ENCODE measurements at places on chromosomes 4 and X. TPM values are rescaled to one million over a fixed set of nuclear protein-coding genes. Genes with fewer than 3 reads are reported as not detected.
A peak's percentile ranks its signal among the peaks of the same experiment; 100 is the strongest.

DNA sequence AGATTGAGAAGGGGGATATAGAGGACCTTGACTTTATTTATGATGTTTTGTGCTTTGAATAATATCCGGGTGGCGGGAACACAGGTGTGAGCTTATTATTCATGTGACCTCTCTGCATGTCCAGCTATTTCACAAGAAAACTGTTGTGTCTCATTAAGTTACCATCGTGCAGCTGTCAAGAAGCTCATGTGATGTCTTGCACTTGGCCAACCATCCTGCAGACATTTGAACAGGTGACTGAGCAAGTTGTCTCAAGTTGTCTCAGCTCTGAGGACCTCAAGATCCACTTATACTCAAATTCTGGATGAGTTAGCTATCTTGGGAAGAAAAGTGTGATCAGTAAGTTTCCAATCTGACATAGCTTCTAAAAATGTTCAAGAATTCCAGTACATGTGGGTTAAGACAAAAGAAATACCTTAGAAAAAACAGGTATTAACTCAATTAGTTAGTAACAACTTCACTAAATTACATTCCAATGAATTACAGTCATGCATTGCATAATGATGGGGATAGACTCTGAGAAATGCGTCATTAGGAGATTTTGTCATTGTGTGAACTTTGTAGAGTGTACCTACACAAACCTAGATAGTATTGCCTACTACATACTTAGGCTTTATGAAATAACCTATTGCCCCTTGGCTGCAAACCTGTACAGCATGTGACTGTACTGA, 462.2 kb downstream of the INPP4B start:
- H3K27ac ChIP-seq, result peak overlapping the region; percentile 94
- peaks cover 51% of the 10 kb centered on the region for H3K4me1 ChIP-seq
- H3K27me3 ChIP-seq, result no peaks in the 10 kb centered on the region

The ARX gene
- total RNA-seq, result not detected

The RAB9B gene
- 0.25 TPM for total RNA-seq

DNA sequence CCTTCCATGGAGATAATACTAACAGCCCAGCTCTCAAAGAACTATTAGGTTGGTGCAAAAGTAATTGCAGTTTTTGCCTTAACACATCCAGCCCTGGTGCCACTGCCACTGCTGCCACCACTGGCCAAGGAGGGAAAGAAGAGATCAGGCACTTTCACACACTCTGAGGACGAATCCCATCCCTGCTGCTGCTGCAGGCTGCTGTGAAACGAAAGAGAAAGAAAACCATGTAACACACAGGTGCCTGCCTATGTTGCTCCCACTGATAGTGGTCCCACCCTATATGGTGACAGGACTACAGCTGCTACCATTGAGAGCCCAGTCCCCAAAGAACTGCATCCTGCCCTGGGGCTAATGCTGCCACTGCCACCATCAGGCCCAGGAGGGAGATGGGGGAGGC, 35.1 kb downstream of the TMLHE start:
- H3K4me1 ChIP-seq, result peaks cover 4% of the 10 kb centered on the region
- no peak for DNase-seq
- no peak overlapping the region for H3K4me3 ChIP-seq
- H3K27me3 ChIP-seq, result no peaks in the 10 kb centered on the region
- H3K27ac ChIP-seq, result no peak overlapping the region

DNA sequence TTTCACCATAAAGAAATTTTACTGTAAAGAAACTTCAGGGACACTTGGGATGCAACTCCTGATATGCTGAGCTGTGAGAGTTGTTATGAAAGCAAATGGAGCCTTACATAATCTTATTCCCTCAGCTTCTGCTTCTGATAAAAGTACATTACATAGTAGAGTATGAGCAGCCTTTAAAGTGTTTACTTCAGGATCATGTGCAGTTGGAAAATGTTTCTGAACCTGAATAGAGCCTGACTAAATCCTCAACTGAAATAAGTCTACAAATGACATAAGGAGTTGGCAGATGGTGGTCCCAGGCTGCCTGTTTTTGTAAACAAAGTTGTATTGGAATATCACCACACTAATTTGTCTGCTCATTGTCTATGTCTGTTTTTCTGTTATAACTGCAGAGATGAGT, 19.3 kb downstream of the RASSF6 start:
- no peak for DNase-seq
- no peak overlapping the region for H3K4me3 ChIP-seq
- H3K27ac ChIP-seq, result no peak overlapping the region
- H3K4me1 ChIP-seq, result peaks cover 3% of the 10 kb centered on the region

DNA sequence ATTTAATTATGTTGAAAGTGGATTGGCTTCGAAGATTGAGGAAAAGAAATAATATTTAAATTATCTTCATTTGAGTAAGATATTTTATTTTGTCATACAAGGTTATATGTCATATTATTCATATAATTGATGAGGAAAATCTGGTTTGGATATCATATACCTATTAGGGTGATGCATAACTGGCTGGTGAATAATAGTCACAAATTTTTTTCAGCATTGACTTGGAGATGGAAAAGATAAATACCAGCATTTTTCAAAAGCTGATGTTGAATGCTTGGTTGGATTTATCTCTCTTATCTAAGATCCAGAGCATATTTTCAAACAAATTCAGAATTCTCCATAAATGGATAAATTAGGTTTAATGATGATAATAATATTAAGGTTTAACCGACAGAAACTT, 93.5 kb upstream of the SLIT2 start:
- no peaks in the 10 kb centered on the region for H3K36me3 ChIP-seq
- no peak overlapping the region for H3K4me3 ChIP-seq
- H3K27ac ChIP-seq, result no peak overlapping the region
- H3K27me3 ChIP-seq, result no peaks in the 10 kb centered on the region

DNA sequence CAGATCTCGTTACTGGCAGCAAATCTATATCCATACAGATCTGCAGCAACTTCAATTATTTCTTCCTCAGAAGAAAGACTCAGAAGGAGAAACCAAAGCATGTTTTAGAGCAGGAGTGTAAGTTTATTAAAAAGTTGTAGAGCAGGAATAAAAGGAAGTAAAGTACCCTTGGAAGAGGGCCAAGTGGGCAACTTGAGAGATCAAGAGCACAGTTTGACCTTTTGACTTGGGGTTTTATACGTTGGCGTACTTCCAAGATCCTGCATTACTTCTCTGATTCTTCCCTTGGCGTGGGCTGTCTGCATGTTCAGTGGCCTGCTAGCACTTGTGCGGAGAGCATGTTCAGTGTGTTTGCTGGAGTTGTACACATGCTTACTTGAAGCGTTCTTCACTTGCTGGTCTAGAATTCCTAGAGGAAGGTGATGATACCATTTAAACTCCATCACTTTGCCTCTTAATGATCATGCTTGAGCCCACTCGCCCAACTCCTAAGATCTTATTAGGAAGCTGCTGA, 1114.7 kb upstream of the PABPC4L start:
- no peaks in the 10 kb centered on the region for H3K36me3 ChIP-seq
- no peak for DNase-seq
- no peak overlapping the region for H3K4me3 ChIP-seq
- no peak overlapping the region for H3K27ac ChIP-seq
- no peaks in the 10 kb centered on the region for H3K4me1 ChIP-seq
- no peaks in the 10 kb centered on the region for H3K27me3 ChIP-seq

DNA sequence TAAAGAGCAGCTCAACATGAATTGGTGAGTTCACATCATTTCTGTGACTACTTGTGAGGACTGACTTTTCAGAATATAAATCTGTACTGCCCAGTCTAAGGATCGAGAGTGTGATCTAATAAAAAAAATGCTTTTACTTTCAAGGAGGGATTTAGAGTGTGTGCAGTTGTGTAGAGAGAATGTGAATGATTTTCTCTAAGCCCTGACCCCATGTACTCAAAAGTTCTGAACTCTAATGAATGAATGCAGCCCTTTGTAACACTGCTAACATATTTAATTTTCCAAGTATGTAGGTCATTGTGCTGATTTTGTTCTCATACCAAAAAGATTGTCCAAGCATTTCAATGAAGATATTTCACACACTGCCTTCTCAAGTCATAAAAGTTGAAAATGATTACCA, 92.5 kb upstream of the STOX2 start:
- no peak overlapping the region for H3K4me3 ChIP-seq
- H3K27me3 ChIP-seq, result peaks cover 33% of the 10 kb centered on the region
- no peak overlapping the region for H3K27ac ChIP-seq
- DNase-seq, result no peak
- H3K4me1 ChIP-seq, result no peaks in the 10 kb centered on the region

The ASB12 gene
- not detected for total RNA-seq

The CDX4 gene
- not detected for total RNA-seq

DNA sequence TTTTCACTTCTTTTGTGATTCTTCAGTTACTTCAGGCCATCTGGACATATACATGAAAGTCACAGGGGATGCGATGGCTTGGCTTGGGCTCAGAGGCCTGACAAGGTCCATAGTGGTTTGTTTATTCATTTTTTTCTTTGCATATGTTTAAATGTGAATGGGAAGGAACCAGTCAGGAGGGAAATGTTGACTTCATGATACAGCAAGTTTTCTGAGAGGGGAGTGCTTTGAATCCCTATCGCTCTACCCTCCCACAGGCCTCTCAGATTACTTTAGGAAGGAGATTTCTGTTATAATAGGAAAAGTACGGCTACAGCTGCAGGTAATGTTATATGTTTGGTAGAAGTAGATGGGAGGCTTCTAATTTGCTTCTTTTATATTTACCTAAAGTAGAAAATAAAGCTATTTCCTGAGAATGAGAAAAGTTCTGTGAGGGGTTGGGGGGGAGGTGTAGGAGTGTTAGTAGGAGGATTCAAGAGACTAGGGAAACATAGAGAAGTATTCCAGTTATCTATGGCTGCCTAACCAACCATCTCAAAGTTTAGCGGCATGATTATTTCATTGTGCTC, 322.9 kb downstream of the RAPGEF2 start:
- H3K4me1 ChIP-seq, result peaks cover 4% of the 10 kb centered on the region
- no peak overlapping the region for H3K27ac ChIP-seq
- no peaks in the 10 kb centered on the region for H3K36me3 ChIP-seq

GRCh38 chrX:107599450-107599861, 28.9 kb upstream of the PRPS1 start:
- H3K27me3 ChIP-seq, result no peaks in the 10 kb centered on the region
- H3K27ac ChIP-seq, result no peak overlapping the region
- H3K36me3 ChIP-seq, result no peaks in the 10 kb centered on the region

DNA sequence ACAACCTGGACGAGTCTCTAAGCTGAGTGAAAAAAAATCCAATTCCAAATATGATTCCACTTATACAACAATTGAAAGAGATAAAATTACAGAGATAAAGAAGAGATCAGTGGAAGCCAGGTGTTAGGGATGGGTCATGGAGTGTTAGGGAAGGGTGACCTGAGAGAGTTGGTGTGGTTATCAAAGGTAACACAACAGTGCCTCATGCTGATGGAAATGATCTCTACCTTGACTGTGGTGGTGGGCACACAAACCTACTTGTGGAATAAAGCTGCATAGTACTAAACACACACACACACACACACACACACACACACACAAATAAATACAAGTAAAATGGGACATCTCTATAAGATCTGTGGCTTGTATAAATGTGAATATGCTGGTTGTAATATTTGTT, 26.0 kb downstream of the BEND2 start:
- H3K4me1 ChIP-seq, result no peaks in the 10 kb centered on the region
- H3K4me3 ChIP-seq, result no peak overlapping the region
- no peaks in the 10 kb centered on the region for H3K27me3 ChIP-seq
- DNase-seq, result no peak
- H3K36me3 ChIP-seq, result no peaks in the 10 kb centered on the region

The C4orf50 gene
- total RNA-seq, result 2.3 TPM

The MAGEB1 gene
- not detected for total RNA-seq

The MAGEC2 gene
- not detected for total RNA-seq

The SNX12 gene
- 32.4 TPM for total RNA-seq

DNA sequence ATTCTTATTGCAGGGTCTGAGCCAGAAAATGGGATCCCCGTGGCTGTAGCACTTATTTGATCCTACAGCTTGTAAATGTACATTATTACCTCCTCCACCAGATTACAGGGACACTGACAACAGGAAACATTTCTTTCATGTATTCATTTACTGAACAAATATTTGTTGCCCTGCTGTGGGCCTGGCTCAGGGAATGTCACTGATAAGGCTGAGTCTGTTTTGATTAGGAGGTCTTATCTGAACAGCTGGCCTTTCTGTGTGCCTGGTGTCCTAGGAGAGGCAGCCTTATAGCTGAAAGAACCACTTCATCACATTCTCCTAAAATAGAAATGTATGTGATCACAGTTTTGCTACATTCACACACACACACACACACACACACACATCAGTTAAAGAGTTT, 45.5 kb upstream of the PROM1 start:
- H3K4me3 ChIP-seq, result no peak overlapping the region
- H3K36me3 ChIP-seq, result peaks cover 2% of the 10 kb centered on the region
- peaks cover 14% of the 10 kb centered on the region for H3K27me3 ChIP-seq
- no peak overlapping the region for H3K27ac ChIP-seq

GRCh38 chrX:47659421-47659726, 394 bp upstream of the UXT start:
- no peak for DNase-seq
- no peaks in the 10 kb centered on the region for H3K27me3 ChIP-seq
- H3K36me3 ChIP-seq, result peaks cover 8% of the 10 kb centered on the region
- peak overlapping the region; percentile 91 for H3K27ac ChIP-seq
- H3K4me1 ChIP-seq, result peaks cover 13% of the 10 kb centered on the region

DNA sequence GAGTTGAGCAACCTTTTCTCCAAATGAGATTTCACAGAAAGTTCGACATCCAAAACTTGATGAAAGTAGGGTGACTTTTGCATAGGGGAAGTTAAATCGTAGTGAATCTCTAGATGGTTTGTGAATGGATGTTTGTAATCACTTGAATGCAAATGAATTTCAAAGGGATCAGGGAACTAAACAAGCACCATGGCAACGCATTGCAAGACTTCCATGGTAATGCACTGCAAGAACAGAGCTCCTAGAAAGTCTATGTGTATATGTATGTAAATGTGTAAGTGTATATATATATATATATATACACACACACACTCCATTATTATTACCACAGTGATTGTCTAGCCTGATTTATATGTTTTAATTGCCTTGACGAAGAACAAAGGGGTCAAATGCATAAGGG, 27.3 kb downstream of the INTS6L start:
- no peak overlapping the region for H3K27ac ChIP-seq
- peaks cover 4% of the 10 kb centered on the region for H3K36me3 ChIP-seq
- H3K4me3 ChIP-seq, result no peak overlapping the region
- H3K27me3 ChIP-seq, result no peaks in the 10 kb centered on the region
- H3K4me1 ChIP-seq, result peaks cover 17% of the 10 kb centered on the region
